ENCODE measurements at places on chromosomes 7 and 10. TPM values are rescaled to one million over a fixed set of nuclear protein-coding genes. Genes with fewer than 3 reads are reported as not detected.

TAF3 gene
- 13.1 TPM for total RNA-seq

- DNase-seq, result no peak
These were observed 36.6 kb upstream of the ATP6V0A4 start for GRCh38 chr7:138834583-138834982.

- no peak for DNase-seq
These were observed 1.2 kb downstream of the GRIFIN start for GRCh38 chr7:2474813-2475677.

CPN1 gene
- not detected for total RNA-seq

MYL10 gene
- not detected for total RNA-seq

CYP3A4 gene
- total RNA-seq, result not detected

- no peak for DNase-seq
These were observed 150.1 kb downstream of the FAM107B start for GRCh38 chr10:14624600-14624999.

DNA sequence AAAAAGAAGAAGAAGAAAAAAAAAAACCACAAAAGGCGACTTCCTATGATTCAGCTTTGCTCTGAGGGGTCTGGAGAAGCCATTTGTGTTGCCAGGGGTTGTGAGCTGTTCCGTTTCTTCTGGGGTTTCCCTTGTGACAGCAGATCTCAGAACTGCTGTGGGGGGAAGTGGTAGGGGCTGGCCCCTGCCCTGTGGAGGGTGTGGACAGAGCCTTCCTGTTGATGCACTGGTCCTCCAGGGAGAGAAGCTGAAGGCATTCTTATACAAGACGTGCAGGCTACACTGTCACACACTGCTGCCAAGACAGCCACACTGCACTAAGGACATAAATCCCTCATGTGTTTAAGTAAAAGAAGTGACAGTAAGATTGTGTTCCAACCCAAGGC lies 17.3 kb upstream of the CSGALNACT2 start:
- peak; percentile 60 for DNase-seq

DNA sequence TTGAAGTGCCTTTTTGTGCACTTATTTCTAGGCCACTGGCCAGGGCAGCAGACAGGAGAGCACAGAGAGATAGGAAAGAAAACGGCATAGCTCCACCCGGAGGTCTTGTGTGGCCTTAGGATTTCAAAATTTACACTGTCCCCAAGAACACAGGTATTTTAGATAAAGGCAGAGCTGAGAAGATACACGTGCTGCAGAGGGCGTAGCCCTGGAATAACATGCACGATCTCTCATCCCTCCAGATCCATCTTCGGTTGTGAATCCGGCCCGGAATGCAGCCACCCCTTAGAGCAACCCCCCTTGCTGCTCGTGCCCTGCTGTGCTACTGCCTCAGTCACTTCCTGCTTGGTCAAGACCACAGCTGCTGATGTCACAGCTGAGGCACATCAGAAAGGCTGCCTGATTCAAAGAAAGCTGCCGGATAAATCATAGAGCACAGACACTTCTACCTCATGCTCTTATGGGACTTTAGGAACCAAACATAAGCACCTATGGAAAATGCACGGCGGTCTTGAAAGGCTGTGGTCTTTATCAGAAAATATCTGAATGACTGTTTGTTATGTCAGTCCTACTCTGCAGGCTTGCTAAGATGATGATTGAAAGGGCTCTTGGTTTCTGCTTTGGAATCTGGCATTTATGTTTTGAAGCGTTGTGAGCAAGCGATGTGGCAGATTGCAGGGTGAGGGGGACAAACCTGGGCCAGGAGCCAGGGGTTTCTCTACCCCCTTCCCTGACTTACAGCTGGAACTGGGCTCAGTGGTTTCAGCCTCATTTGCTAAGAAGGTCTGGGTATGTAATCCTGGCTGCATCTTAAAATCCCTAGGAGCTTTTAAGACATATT lies 152.0 kb downstream of the SVIL start:
- DNase-seq, result peak; percentile 40

CASD1 gene
- 14.4 TPM for total RNA-seq

DNA sequence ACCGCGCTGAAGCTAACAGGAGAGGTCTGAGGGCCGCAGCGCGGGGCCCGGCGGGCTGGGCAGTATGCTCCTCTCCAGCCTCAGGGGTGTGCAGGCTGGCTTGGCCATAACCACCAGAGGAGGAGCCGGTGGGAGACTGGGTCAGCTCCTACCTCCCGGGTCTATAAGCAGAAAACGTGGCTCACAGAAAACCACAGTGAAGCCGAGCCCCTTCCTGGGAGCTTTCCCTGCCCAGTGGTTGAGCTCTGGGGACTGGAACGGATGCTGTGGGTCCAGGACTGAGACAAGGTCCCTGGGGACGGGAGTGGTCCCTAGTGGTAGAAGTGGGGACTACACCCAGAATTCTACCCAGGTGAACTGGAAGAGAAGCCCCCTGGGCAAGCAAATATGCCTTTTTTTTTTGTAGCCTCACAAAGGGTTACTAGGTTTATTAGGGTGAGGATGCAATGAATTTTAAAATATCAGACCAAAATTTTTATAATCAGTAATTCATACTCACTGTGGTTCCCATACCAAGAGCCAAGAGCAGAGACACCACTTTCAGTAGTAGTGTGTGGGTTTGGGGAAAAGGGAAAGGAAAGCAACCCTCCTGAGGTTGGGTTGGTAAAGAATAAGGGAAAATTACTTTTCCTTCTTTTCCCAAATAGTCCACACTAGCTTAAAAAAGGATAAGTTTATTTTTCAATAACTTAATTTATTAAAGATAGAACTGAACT lies 67.9 kb upstream of the PRKCQ start:
- no peak for DNase-seq

LRGUK gene
- 0.12 TPM for total RNA-seq

DNA sequence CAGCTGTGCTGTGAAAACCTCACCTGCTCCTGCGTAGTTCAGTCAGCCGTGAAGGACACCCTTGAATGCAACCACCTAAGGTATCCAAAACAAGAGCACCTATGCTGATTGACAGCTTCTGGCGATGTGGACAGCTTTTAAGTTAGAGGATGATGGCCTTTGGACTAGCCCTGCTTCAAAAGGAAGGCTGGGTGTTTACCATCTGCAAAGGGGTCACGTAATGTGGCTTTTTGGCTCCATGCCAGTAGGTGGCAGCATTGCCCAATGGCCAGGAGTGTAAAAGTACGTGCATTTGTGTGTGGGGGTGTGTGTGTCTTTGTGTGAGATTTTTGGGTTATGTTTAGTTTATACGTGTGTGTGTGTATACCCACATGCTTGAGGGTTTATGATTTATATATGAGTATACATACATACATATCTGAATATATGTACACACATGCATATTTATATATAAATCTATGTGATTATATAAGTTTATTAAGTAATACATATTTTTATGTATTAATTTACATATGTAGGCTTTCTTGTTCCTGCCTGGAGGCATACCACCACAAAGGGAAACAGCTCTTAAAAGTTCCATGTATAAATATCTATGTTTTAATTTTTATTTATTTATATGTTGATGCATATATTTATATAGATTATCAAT lies 236.3 kb upstream of the ANKRD30A start:
- no peak for DNase-seq

- DNase-seq, result no peak
These were observed 144.8 kb downstream of the CALN1 start for GRCh38 chr7:72267291-72267800.

PNLIPRP3 gene
- not detected for total RNA-seq

DNA sequence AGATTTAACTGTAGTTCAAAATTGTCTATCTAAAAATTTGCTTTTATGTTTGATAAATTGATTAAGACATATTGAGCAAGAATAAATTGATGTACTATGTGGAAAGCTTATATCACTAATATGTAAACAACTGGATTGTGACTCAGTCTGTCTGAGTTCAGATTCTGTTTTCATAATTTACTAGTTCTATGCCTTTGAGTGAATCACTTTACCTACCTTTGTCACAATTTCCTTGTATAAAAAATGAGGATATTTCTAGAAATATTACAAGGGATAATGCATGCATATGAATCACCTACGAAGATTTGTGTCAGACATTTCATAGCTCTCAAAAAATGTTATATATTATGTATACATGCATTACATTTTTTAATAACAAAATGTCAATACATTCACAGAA lies 245.1 kb upstream of the ZWINT start:
- DNase-seq, result no peak

DNA sequence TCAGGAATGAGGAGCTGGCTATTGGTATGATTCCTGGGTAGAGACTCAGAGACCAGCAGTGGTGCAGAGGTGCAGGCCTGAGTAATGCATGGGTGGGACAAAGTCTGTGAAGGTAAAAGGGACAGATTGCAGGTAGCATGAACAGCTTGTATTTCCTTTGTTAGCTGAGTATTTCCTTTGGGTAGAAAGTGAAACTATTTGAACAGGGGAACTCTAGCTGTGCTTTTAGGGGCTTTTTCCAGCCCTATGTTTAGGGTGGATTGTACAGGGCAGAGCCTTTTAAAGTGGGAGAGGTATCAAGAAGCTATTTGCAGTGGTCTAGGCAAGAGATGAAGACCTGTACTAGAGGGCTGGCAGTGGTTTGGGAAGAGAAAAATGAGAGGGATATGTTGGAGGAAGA lies 739.9 kb downstream of the REEP3 start:
- no peak for DNase-seq

GRID2IP gene
- total RNA-seq, result 0.08 TPM

OR2A5 gene
- total RNA-seq, result not detected

ENTPD7 gene
- 5.6 TPM for total RNA-seq

PIP gene
- total RNA-seq, result not detected

- no peak for DNase-seq
These were observed 59.3 kb upstream of the PLXDC2 start for GRCh38 chr10:19756919-19757318.

DNA sequence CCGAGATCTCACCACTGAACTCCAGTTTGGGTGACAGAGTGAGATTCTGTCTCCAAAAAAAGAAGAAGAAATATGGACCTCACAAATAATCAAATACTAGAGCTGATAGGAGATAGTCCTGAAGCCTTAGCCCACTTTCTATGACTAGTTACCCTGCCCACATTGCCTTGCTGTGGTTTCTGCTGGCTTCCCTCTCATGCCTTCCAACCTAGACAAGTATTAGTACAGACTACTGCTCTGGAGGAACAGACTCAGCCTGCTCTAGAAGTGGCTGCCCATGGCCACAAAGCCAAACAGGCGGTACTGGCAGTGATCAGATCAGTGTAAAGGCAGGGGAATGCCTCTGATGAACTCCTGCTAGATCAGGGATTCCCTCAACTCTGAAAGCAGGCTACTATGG lies 89.7 kb upstream of the PRKAR2B start:
- no peak for DNase-seq

OR2A42 gene
- not detected for total RNA-seq

DNA sequence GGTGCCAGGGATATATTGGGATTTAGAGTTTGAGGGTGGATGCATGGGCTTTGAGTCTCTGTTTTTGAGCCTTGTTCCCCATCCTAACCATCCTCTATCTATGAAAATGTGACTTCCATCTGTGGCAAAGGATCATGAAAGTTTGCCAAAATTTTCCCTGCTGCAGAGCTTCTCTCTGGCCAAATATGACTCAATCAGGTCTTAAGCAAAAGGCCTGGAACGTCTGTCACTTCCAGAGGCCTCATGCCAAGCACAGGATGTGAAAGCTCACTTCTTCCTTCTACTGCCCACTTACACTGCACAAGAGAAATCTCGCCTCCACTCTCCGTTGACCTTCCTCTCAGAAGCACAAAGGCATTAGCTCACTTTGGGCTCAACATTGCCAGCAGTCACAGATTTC lies 696.9 kb upstream of the NRP1 start:
- no peak for DNase-seq

DNA sequence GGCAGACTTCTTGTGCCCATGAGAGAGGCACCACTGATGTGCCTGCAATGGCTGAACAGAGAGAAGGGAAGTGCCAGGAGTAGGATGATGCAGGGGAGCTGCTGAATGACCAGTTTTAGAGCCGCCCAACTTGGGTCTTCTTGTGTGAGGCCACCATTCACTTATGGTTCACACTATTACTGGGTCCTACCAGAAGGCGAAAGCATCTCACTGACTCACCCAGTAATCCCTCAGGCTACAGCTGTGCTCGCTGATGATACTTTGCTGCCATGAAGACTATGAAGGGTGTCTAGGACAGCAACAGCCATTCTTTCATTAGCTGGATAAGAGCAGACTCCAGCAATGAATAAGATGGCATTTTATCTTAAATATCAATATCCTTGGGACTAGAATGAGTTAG lies 47.6 kb downstream of the PLXNA4 start:
- no peak for DNase-seq

DNA sequence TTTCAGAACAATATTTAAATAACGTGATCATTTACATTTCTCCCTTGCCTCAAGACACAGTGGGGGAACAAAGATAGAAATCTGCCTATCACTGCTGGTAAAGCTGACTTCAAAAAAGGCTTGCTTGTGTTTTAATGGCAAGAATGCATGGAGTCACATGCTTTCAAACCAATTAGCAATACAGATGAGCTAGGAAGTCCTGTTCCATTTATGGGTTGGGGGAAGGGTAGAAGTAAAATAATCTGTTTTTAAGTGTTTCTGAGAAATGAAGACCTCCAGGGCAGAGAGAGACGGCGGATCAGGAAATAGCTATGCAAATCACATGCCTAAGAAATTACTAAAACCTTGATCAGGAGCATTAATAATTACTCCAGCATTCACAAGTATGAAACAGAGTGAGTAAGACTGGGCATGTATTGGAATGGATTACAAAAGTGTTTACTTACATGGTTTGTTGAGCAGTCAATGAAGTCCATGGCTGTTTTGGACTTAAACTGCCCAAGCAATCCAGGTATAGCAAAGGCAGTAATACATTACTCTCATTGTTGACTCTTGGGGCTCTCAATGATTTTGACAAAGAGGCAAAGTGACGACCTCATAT lies 142.0 kb downstream of the ARID5B start:
- DNase-seq, result no peak

DNA sequence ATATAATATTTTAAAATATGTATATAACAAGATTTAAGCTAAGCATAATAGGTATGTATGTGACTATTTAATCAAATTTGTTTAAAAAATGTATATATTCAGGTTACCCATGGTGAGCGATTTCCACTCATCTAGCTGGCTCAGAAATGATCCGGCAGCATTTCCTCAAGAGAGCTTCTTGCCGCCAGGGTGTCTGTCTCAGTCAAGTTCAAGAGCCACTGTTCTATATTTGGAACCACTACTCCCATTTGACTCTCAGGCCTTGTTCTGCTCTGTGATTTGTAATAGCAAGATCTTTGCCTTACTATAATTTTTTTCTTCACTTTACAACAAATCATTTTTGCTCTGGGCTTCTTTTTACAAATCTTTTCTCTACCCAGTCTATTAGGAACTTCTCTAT lies 48.7 kb upstream of the CNTNAP2 start:
- no peak for DNase-seq

GJD4 gene
- total RNA-seq, result not detected

- DNase-seq, result no peak
These were observed 15.6 kb downstream of the SNX10 start for GRCh38 chr7:26307226-26307625.

GRCh38 chr7:89966067-89966664 lies 188.1 kb upstream of the STEAP1 start:
- no peak for DNase-seq
